ENCODE measurements at places on chromosomes 11 and 22.
A peak's percentile ranks its signal among the peaks of the same experiment; 100 is the strongest.

- DNase-seq: no peak
These were observed 11.2 kb downstream of the MLC1 start for GRCh38 chr22:50074056-50074455.

- no peak for DNase-seq
These were observed 3.2 kb upstream of the PTDSS2 start for GRCh38 chr11:446891-447290.

DNA sequence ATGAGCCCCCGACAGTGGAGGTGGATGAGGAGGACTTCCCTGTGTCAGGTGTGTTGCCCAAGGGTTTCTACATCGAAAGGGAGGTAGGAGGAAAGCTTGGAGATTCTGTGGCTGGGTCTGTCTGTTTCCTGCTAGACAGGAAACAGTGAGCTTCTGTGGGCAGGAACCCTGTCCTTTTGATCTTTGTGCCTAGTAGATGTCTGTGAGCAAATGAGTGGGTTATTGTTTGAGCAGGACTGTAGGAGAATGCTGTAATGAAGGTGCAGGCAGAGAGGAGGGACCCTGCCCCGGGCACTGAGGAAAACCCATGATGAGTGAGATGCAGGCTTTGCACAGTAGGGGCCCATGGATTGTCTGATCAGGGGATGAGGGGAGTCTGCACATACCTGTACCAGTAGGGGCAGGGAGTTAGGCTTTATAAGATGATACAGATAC is 14.0 kb downstream of the USP35 start:
- no peak for DNase-seq

GRCh38 chr11:74696939-74697675 is 34.1 kb downstream of the CHRDL2 start:
- DNase-seq: no peak

DNA sequence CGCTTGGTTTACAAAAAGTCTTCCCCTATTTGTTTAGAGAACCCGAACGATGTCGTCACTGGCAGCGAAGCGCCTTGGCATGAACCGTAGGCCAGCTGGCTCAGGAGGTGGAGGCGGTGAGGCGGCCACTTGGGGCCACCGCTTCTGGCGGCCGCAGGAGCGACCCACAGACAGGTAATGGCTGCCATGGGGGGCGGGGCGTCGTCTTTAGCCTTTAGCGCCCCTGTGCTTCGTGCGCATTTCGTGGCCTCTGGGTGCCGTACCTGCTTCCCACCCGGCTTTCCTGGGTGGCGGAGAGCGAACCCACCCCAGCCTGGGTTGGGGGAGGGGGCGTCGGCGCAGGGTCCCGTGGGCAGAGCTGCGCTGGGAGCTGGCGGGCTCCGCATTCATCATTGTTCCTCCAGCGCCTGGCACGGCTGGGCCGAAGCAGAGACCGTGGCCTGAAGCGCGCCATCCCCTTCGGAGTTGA is 469 bp upstream of the OSBP2 start:
- no peak for DNase-seq

- DNase-seq: no peak
These were observed 189.1 kb downstream of the ADAMTS15 start for GRCh38 chr11:130637566-130637965.

DNA sequence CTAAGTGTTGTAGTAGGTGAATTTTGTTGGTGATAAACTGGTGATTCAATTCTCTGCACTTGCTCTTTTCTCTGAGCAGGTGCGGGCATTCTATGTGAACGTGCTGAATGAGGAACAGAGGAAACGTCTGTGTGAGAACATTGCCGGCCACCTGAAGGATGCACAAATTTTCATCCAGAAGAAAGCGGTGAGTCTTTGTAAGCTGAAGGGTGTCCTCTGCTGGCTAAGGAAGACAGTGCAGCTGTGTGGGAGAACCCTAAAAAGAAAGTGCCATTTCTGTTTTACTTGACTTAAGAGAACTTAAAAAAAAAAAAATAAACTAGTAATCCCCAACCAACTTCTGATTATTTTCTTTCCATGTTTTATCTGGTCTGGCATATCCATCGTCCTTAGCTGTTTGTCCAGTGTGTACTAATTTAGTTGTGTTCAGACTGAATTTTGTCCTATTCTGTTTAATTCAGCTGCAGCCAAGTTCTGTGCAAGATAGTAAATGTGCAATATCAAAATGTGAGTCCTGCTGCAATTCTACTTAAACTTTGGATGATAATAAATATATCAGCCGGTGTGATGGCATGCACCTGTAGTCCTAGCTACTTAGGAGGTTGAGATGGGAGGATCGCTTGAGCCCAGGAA is 29.6 kb downstream of the CAT start:
- peak; percentile 15 for DNase-seq
